Posterior cingulate gyrus (tissue), 11 donors: ENCODE measurements at places on chromosomes 7 and 10.

DNA sequence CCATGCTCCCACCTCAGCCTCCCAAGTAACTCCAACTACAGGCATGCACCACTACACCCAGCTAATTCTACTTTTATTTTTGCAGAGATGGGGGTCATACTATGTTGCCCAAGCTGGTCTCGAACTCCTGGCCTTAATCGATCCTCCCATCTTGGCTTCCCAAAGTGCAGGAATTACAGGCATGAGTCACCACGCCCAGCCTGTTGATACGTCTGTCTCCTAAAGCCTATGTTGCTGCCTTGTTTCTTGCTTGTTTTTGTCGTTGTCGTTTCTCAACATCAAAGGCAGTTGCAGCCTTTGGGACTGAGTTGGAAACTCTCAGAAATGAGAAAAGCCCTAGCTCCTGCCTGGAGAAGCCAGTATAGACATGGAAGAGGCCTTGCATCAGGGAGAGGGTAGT is 49.9 kb downstream of the SORBS1 start:
- DNase-seq: no peak

- DNase-seq: no peak
These were observed 22.4 kb upstream of the SEMA3C start for GRCh38 chr7:80941208-80941758.

DNA sequence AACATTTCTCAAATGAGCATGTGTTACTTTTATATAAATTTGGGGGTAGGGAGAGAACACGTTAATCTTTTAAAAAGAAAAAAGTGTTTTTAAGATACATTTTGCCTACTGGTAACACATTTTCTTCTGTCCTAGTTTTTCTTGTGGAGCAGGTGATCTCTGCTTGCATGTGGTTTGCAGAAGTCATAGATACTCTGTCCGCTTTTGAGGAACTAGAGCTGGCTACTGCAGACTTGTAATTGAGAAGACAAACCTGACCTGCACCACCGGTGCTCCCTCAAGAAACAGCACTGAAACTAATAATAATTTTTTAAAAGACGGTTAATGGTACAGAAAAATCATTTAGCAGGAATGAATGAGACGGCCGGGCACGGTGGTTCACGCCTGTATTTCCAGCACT is 243.1 kb downstream of the KIAA1217 start:
- no peak for DNase-seq

DNA sequence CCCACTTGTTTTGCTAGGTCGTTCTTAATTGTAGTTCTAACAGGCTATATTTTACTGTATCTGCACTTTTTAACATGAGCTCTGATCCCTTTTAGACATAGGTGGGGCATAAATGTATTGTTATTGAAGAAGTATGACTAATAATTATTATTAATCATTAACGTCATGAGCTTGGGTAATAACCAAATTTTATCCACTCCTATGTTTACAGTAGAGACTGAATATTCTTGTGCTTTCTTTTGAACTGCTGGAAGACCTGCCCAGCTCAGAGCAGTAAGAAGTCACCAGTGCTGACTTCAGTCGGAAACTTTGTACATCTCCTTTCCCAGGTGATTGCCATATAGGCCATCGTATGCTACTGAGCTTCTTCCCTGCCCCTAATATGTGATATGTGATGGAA is 18.7 kb downstream of the PKD2L1 start:
- no peak for DNase-seq

DNA sequence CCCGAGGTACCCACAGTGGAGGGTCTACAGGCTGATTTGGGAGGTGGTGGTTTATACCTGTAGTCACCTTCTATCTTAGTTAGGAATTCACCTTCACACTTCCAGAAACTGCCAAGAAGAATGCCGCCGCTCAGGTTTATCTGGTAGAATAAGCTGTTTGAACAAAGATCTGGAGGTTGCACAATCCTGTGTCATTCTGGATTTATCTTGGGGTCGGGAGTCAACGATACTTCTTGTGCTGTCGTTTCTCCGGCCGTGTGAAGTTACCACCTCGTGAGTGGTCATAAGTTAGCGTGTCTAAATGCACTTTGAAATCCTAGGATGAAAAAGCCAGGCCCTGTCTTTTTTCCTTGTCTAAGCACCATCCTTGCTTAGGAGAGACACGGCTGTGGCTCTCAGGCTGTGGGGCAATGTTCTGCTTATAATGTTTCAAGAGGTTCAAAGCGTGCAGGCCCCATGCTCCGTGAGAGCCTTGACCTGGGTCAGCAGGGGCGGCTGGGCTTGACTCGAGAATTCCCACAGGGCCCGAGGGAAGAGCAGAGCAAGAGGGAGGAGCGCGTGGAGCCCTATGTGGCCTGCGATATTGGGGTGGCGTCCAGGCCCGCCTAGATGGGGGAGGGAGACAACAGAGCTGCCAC is 35.5 kb downstream of the GRIFIN start:
- DNase-seq: no peak

DNA sequence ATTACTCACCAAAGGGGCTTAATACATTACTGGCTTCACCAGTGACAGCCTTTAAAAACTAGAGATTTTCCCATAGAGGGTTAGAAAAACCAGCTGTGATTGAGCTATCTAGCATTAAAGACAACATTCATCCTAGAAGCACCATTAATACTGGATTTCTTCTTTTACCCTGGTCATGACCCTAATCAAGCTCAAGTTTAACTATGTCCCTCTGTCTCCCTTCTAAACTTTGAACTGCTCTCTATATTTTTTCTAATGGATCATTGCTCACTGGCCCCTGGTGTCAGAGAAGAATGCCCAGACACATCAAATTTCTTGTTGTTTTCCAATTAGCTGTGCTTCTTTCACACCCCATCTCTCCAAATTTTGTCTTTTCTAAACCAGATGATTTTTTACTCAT is 1101.3 kb downstream of the XPNPEP1 start:
- no peak for DNase-seq

DNA sequence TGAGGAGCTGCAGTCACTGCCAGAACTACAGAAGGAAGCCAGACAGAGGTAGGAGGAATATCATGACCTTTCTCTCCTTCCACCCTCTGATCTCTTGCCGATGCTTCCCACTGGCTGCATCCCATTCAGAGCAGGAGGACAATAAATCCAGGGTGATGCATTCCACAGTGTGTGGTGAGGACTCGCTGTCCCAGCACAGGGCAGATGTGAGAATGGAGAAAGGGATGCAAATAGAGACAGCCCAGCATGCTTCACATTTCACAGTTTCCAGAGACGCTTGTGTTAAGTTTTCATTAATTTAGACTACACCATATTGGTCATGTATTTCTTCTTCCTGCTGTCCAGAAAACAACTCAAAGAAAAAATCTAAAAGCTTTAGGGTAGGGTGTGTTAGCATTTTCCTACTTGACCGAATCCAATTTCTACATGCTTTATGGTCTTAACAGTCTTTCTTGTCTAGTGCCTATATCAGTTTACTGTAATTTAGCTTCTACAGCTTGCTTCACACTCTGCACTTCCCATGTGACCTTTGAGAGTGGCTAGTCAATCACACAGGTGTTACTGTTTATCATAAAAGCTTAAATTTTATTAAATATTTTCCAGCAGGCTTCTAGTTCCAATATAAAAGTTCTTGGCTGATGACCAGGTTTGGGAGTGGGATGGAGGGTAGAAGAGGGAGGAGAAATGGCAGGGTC is 155.6 kb downstream of the RAPGEF5 start:
- no peak for DNase-seq
